Endothelial cell (in vitro differentiated cells): ENCODE measurements at places on chromosomes 1 and 21. TPM values are rescaled to one million over a fixed set of nuclear protein-coding genes. Genes with fewer than 3 reads are reported as not detected.

- H3K4me3 ChIP-seq = no peak overlapping the region
- peaks cover 4% of the 10 kb centered on the region for H3K4me1 ChIP-seq
- H3K36me3 ChIP-seq = no peaks in the 10 kb centered on the region
- peaks cover 5% of the 10 kb centered on the region for H3K27me3 ChIP-seq
- DNase-seq = no peak
Measured at GRCh38 chr1:184919892-184920291, 54.4 kb downstream of the NIBAN1 start.

GRCh38 chr1:181345146-181345545, 138.2 kb upstream of the CACNA1E start:
- peaks cover 14% of the 10 kb centered on the region for H3K27me3 ChIP-seq
- no peaks in the 10 kb centered on the region for H3K36me3 ChIP-seq
- DNase-seq = no peak
- H3K4me1 ChIP-seq = peaks cover 6% of the 10 kb centered on the region

The ADCY10 gene
- total RNA-seq = 0.31 TPM

The ANKRD35 gene
- total RNA-seq = not detected

The TEDDM1 gene
- not detected for total RNA-seq
